ENCODE measurements at places on chromosomes 2 and 18.

DNA sequence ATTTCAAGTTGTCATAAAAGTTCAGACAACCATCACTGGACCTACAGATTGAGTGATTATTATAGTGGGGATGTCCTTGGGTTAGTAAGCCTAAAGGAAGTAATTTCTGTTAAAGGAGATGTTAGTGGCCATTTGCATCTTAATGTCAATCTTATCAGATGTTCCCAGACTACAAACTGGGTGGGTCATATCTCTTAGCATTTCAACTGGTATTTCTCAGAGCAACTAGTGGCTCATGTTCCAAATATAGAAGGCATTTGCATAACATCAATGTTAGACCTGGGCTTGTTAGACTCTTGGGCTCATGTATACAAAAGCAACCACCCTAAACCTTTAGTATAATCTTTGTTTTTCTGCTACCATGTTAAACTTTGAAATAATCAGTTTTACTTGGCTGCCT lies 17.9 kb downstream of the PLEKHA3 start:
- no peak for DNase-seq

- DNase-seq, result no peak
Measured at GRCh38 chr2:175744000-175744399, 258.1 kb downstream of the LNPK start.

DNA sequence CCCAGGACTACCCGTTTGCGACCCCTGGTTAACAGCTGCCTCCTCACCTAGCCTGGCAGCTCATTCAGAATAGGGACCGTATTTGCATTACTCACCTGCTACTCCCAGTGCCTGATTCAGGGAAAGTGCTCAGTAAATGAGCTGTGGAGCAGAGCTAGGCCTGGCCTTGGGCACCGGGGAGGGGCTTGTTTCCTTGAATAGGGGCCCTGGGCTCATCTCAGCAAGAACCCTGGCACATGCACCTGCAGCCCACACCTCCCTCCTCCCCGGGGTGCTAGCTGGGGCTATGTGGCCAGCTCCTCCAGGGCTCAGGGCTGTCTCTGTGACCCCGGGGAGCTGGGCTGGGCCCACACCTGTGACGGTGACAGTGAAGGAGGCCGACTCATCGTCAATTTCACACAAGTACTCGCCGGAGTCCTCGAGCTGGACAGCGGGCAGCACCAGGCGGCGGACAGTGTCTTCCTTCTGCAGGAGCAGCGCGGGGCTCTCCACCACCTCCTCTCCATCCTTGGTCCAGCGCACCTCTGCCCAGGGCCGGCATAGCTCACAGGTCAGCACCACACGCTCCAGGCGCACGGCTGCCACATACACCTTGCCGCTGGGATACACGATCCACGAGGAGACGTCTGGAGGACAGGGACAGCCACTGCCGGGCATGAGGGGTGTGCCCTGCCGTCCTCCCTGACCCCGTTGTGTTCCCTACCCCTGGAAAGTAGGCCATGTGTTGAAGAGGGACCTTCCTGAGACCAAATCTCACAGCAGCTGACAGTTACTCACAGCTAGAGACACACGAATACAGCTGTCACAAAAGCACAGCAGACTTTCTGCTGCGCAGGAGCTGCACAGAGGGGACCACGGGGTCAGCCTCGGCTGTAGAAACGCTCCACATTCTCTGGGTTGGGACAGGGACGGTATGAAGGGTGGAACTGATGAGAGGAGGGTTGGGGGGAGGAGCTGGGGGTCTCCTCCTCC lies 9.0 kb downstream of the OBSL1 start:
- no peak for DNase-seq

DNA sequence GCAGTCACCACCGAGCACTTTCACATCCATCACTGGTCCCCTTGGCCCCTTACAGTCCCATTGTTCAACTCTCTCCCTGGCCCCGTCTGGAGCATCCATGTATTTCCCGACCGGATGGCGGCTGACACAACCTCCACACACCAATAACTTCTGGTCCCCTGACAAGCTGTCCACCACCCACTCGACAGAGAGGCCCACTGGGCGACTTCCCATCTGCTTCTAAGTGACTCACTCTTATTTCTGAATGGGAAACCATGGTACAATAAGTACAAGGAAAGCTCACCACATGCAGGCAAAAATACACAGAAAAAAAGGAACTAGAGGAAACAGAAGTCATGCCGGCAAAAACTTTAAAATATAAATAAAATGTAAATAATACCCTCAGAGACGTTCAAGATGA lies 82.9 kb upstream of the RAB12 start:
- no peak for DNase-seq

- DNase-seq, result no peak
Measured at GRCh38 chr2:101253703-101254450, 1.2 kb downstream of the CNOT11 start.

DNA sequence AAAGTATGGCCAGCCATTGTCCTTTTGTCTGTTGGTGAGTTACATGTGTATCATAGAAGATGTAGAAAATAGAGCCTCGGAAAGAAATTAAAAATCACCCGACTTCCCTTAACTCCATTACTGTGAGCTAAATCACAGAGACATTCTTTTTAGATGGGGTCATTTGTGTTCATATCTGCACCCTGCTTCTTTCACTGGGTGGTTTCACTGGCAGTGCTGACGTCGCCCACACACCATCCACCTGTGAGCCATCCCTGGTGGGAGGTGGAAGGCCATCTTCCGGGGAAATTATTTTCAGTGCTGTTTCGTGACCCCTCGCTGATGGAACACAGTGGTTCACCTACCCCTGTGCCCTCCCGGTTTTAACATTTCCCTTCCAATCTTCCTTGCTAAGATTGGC lies 21.2 kb downstream of the SH3BP4 start:
- no peak for DNase-seq

- no peak for DNase-seq
Measured at GRCh38 chr2:32424739-32425138, 67.9 kb downstream of the BIRC6 start.

DNA sequence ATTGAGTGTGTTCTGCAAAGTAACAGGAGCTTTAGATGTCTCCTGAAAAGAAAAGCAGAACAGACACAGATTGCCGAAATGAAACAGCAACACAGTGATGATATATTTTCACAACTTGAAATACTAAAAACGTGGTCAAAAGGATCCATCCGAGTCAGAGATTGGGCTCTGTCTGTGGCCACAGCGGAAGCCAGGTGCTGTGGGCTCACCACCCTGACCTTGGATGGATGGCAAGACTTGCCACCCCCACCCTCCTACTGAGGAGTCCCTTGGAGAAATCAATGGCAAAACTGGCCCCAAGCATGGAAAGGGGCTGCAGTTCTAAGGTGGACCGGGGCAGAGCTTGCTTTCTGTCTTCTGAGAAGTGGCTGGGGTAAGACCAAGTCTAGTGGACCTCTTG lies 31.4 kb upstream of the ACKR3 start:
- DNase-seq, result no peak

- DNase-seq, result no peak
Measured at GRCh38 chr2:165057931-165058330, 102.6 kb upstream of the SLC38A11 start.

DNA sequence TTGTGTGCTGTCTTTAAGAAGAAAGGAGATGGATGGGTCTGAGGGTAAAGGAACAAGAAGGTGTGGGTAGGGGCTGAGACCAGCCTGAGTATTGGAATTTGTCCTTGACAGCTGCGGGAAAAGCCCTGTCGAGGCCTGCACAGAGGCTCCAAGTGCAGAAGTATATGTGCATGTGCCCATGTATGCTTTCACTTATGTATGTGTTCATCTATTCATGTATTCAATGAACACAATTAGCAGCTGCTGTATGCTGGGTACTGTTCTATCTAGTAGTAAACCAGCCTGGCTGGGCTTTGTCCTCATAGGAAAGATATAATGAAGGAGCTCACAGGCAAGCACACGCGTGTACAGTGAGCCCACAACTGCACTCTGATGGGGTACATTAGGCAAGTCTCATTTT lies 181.4 kb downstream of the CALCRL start:
- DNase-seq, result no peak

All from fibroblast of skin of left biceps (primary cell).